ENCODE measurements at places on chromosomes 16 and 17.

GRCh38 chr17:64739316-64740058, 77.4 kb upstream of the SMURF2 start:
- no peak for DNase-seq

DNA sequence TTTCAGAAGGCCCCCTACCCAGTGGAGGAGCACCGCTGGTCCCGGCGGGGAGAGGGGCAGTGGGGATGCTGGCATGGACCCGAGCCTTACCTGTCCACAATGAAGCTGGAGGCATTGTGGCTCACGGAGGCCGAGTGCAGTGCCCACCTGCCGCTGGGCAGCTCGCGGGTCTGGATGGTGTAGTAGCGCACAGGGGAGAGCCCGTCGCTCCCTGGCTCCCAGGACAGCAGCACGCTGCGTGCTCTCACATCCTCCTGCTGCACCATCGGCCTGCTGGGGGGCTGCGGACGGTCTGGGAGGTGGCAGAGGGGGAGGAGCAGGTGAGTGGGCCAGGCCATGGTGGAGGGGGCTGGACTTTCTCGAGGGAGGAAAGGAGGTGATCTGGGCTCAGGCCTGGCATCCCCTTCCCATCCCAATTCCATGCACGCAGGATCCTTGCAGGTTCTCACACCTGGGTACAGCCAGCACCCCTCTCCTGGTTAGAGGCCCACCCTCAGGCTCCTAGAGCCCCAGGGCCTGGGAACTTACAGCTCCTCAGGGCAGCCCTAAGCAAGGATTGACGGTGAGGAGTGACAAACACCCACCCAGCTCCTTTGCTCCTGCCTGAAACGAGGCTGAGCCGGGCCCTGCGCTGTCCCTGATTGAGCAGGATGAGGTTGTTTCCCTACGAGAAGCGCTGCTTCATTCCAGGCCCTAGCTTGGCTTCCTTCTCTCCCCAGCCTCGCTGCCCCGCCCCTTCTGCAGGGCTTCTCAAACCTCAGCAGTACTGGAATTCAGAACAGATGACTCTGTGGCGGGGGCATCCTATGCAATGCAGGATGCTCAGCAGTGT, 76.2 kb upstream of the CDC42EP4 start:
- no peak for DNase-seq

- DNase-seq: no peak
Observed at GRCh38 chr16:83147244-83147643, 520.5 kb downstream of the CDH13 start.

- no peak for DNase-seq
Observed at GRCh38 chr17:81261582-81262336, 22.6 kb downstream of the NDUFAF8 start.

- DNase-seq: no peak
Observed at GRCh38 chr17:42182927-42183734, 2.1 kb downstream of the HCRT start.

DNA sequence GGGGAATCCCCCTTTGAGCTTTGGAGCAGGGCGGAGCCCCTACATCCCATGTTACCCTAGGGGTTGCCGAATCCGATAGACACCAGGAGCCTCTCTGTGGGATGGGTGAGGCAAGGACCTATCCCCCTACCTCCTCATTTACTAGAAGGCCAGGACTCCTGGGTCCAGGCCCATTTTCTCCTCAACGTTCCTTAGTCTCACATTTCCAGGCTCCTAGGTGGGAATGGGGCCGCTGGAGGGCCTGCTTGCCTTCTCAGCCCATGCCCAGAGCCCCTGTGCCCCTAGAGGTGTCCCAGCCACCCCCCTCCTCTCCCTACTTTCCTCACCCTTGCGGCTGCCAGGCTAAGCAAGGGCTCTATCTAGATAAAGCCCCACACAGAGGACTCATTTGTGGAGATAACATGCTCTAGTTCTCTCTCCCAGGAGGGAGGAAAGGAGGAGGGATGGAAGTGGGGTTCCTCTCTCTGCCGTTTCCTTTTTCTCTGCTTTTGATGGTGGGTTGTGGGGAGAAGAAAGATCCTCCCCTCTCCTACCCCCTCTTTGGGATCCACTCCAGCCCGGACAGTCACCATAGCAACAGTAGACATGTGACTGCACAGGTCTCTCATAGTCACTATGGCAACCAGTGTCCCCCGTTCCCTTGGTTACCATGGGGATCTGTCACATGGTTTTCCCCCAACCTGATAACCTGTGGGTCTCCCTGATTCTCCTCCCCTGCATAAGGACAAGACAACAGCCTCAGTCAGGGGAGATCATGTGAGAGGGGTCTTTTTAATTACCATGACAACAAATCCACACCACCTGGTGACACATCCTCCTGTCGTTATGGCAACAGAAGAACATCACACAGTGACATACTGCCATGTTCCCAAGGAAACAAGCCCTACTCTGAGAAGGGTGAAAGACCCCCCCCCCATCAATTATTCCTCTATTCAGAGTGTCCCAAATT, 5.2 kb downstream of the CACNA1G start:
- no peak for DNase-seq

DNA sequence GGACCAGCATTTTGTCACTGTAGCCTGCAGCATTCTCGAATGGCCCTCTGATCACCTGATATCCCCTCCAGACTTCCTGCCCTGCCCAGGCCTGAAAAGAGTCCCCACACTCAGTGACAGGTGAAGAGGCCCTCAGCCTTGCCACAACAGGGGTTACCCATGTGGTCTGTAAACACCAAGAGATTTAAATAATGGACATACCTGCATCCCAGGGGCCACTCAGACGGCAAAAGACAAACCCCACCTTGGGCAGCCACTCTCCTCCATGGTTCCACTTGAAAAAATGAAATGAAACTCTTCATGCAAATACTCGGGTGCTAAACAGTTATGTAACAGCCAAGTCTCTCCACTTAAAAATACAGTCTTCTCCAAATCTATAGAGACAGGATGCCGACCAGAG, 22.9 kb upstream of the PECAM1 start:
- DNase-seq: no peak

DNA sequence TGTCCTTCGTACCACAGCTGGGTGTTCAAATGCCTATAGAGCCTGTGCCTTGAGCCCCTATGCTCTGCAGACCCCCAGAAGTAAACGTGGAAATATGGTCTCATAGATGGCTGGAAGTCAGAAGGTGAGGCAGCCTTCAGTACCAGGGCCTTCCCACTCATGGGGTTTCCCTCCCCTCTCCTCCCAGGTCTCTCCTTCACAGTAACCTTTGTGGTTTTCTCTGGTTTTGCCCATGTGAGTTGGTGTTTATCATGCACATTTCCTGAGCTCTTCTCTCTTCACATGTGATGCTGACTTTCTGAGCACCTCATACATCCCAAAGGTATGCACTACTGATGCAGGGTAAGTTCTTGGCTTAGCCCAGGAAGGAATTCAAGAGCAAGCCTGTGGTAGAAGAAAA, 35.4 kb downstream of the TMEM114 start:
- DNase-seq: no peak

DNA sequence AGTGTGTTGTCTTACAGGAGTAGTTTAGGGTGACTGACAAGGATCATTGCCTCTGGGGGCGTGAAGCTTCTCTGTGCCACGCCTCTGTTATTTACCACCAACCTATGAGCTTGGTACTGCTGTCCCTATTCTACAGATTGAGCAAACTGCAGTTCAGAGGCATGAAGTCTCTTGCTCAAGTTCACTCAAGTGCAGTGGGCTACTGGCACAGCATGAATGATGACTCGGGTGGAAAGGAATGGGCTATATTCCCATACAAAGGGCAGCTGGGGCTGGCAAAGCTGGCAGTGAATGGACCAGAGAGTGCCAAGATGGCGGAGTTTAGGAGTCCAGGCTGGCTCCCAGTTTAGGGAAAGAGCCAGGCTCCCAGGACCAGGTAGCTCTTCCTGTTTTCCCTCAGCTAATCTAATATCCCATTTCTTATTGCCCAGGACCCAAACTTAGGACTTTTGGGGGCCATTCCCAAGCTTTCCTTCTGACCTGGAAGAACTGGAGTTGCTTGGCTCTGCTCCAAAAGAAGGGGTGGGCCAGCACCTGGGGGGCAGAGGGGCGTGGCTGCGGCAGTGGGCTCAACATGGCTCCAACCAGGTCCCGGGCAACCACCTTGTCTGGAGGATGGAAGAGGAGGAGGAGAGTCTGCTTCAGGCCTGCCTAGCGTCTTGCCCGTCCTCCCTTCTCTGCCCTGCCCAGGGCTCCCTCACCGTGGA, 12.9 kb downstream of the PLK1 start:
- no peak for DNase-seq

DNA sequence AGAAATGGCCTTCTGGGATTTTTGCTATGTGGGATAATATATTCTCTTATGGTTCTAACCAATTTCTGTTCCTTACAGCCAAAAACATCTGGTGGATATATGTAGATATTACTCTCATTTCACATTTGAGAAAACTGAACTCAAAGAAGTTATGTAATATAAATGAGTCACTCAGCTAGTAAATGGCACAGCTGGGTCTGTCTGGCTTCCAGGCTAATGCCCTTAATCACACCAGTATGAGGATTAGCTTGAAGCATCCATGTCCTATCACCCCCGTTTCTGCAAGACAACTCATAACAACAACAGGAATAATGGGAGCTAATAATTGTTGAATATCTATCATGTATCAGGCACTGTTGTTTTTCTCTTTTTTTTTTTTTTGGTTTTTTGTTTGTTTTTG, 34.4 kb upstream of the USP7 start:
- DNase-seq: no peak

DNA sequence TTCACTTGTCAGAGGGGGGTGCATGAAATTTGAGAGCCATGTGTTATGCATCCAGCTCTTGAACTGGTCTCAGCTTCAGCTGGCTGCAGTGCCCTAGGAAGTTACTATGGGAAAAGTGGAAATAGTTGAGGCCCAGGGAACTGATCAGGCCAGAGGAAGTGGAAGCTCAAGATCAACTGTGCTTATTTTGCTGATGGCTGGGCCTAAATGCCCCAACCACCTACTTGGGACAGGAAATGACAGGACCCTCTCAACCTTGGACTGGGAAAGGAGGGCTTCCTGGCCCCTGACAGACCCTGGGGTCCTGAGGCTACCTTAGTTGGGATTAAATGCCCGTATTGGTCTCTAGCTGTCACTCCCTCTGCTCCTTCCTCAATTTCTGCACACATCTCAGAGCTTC, 1.2 kb upstream of the TAOK2 start:
- no peak for DNase-seq

- no peak for DNase-seq
Observed at GRCh38 chr16:75192606-75193264, 14.2 kb downstream of the CTRB2 start.

DNA sequence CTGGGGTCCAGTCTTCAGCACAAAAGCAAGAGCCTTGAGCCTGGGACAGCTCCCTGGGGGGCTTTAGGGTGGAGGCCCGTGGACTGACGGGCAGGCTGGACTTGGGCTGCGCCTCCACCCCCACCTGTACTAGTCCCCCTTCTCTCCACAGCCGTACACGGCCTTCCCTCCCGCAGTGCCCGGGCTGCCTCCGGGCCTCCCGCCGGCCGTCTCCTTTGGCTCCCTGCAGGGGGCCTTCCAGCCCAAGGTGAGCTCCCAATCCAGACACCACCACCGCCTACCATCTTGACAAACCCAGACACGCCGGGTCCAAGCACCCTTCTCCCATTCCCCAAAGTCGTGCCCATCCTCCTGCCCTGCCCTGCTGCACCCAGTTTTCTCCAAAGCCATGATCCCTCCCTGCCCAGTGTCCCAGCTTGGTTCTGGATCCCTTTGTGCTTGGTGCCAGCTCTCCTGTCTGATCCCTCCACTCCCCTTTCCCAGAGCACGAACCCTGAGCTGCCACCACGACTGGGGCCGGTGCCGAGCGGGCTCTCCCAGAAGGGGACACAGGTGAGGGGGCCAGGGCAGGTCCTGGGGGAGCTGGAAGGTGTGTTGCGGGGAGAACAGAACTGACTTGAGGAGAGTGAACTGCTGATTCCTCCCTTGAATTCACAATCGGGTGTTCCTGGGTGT, 7.1 kb downstream of the FBRS start:
- DNase-seq: no peak

DNA sequence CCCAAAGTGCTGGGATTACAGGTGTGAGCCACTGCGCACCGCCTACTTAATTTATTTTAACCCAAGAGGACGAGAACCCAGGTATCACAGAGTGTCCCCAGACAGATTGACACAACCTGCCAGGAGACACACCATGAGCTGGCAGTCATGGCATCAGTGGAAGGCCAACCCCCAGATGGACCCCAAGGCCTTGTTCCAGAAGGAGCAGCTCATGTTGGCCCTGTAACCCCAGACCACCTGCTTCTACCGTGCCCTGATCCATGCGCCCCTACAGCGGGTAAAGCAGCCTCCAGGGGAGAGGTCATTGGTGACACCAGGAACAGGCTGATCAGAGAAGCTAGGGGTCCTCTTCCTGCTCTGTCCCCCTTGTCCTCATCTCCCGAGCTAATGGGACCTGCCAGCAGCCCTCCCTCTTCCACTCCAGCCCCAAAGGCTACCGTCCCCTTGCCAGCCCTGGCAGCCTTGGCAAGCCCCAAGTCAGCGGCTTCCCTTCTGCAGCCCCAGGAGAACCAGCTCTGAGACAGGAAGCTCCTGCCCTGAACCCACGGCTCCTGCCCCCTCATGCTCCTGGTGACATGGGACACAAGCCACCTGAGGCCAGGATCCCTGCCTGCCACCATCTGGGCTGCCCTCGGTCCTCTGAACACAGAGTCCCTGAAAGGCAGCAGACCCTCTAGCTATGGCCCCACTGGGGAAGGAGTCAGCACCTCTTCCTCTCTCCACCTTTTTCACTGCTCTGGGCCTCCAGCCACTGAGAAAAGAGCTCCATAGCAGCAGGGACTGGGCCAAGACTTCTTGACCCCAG, 6.3 kb downstream of the SULT1A1 start:
- no peak for DNase-seq

- DNase-seq: no peak
Observed at GRCh38 chr16:82630688-82631087, 3.9 kb downstream of the CDH13 start.

GRCh38 chr16:70770626-70771552, 30.1 kb downstream of the VAC14 start:
- no peak for DNase-seq

- no peak for DNase-seq
Observed at GRCh38 chr17:74520016-74520434, 11.2 kb downstream of the CD300LB start.

DNA sequence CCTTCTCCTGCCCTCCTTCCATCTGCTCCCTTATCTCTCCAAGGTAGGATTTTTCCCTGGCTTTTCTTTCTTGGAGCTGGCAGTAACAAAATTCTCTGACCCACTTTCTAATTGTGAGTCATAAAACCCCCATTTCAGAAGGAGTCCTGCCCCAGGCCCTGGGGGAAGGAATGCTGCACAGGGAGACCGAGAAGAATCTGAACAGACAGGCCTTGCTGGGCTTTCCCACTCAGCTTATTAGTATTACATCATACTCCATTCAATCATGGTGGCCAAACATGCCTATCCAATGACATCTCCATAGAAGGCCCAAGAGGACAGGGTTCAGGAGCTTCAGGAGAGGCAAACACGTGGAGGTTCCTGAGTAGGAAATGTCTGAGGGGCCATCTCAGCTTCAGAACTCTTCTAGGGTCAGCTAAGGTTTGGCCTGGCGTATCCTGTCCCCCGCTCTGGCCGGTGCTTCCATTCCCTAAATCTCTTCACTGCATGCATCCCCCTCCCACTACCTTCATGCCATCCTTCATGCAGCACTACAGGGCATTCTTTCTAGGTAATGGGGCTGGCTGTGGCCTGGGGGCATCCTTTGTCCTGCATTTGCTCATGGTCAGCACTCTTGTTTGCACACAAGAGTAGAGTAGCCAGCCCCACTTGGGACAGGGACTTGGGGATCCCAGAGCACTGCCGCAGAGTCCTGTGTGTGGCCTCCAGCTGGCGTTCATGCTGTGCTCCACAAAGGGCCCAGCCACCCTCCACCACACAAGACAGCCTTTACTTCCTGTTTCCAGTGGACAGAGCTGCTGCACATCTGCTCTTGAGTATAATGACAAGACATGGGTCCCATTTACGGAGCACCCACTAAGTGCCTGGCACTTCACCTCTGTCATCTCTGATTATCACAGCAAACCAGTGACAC, 8.2 kb downstream of the SLC6A2 start:
- DNase-seq: no peak
